ENCODE measurements at places on chromosomes 7 and 10.

DNA sequence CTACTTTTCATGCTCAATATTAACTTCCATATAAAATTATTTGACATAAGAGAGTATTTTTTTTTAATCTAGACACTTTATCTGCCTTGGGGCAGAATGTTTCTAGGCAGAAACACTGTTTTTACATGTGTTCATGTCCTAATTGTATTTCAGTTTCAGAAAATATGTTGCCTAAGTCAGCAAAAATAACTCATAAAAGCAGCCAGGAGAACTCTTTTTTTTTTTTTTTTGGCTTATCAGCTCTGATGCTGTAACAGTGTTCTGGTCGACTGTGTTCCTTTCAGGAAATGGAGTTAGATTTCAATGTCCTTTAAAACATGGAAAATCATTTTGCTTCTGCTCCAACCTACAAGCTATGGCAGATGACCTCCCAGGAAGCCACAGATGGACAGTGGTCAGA, 63.2 kb upstream of the OPALIN start:
- no peak for DNase-seq

DNA sequence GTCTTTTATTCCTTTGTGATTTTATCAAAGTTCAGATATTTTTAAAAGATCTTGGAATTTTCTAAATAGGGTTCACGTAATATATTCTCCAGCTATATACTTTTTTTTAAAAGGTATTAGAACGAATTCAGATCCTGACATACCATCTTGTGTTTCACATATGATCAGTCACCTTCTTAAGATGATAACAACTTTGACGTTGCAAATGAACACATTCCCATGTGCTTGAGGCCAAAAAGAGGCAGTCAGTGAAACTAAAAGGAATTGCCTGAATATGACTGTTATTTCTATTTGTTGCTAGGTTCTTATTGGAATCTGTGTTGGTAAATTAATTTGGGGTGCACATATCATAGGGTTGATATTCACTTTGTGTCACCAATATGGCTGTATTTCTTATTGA, 310.1 kb downstream of the MDFIC start:
- no peak for DNase-seq

- no peak for DNase-seq
Observed at GRCh38 chr7:88818552-88818951, 23.0 kb upstream of the TEX47 start.

DNA sequence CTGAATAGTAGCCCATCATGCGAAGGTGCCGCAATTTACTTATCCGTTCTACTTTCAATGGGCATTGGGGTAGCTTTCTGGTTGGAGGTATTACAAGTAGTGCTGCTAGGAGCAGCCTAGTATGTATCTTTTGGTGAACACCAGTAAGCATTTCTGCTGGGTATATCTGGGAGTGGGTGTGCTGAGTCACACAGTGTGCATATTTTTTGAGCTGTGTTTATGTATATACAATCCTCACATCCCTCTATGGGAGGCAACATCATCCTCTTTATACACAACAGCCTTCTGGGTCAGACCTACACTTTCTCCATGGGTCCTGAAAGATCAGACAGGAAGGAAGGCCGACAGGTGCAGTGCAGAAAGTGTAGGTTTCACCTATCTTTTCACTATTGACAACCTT, 36.3 kb downstream of the PYROXD2 start:
- no peak for DNase-seq

DNA sequence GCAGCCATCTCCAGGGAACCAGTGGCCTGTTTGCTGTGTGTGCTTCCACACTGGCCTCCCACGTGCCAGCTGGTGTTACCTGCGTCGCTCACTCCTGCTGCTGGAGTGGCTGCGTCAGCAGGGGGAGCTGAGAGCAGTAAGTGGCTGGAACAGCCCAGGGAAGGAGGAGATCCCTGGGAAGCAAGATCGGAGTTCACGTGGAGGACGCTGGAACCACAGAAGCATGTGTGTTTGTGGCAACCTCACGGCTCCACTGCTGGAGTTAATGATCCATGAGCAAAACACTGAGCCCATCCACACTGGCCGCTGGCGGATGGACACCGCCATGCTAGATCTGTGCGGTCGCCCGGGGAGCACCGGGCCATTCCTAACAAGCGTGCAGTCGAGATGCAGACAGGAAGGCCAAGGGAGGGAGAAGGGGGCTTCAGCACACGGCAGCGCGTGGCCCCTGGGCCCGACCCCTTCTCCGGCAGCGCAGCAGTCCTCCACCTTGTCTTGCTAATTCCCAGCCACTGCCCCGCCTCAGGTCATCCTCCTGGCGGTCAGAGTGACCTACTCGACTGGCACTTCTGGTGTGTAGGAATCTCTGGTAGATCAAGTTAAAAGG, 68.5 kb upstream of the EEPD1 start:
- DNase-seq, result no peak

DNA sequence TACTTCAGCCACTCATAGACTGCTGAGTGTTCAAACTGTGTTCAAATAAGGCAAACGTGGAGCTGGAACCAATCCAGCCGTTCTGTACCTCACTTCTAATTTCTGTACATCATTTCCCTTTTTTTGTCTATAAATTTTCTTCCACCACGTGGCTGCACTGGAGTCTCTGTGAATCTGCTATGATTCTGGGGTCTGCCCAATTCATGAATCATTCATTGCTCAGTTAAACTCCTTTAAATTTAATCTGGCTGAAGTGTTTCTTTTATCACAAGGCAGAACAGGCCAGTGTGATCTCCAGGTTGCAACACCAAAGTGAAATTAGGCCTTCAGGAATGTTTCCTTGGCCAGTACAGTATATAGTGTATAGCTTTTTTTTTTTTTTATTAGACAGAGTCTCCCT, 53.5 kb downstream of the DNAJC12 start:
- no peak for DNase-seq

DNA sequence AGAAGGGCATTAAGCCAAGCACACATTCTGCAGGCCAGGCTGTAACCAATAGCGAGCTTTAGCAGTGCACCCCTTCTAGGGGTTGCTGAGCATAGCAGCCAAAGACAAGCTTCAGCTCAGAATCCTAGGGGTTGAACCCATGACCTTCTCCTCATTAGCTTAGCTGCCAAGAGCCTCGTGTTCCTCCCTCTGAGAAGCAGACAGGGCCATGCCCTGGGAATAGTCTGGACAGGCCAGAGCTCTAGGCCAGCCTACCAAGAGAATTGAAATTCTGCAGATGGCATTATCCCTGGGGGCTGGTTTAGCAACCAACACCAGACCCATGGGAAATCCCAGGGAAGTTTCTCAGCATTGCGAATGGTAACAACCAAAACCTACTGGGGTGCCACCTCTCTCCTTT, 77.2 kb downstream of the PLXNA4 start:
- no peak for DNase-seq

GRCh38 chr10:118002581-118002980, 44.2 kb downstream of the RAB11FIP2 start:
- no peak for DNase-seq

DNA sequence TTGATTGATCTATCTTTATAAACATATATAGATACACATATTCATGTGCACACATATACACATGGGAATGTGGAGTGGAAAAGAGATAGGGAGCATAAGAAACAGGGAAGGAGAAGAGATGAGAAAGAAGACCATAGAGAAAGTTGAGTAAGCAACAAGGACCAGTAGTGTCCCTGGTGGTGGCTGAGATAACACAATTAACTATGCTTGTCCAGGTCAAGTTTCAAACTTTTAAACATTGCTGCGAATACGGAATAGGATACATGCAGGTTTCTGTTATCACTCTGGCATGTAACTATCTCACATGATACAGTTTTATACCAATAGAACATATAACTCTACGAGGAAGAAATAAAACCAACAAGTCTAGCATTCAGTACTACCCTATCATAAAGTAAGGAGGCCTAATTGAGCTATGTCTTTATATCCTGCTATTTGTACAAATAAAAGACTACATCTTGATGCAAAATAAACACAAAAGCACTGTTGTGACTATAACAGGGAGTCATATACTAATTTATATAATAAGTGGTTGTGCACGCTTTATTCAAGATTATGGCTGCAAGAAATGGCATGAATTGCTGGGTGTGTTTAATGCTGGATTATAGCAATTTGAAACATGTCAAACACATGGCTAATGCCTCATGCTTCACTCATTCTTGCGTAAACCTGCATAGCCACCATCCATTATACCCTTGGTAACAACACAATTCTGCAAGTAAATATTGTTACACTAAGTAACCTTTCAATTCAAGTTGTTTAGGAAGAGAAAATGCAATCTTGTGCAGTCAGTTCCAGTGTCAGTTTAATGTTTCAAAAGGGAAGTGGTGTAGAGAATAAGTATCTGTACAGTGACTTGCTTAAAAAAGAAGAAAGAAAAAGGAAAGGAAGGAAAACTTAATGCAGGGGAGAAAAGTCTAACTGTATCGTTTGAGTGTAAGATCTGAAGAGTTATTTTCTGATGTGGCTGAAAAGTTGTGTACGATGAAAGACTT, 8.2 kb downstream of the FOXP2 start:
- DNase-seq, result peak; percentile 52

- no peak for DNase-seq
Observed at GRCh38 chr7:134623193-134623592, 23.5 kb upstream of the BPGM start.

- DNase-seq, result no peak
Observed at GRCh38 chr7:2966466-2967078, 77.1 kb downstream of the CARD11 start.

- DNase-seq, result no peak
Observed at GRCh38 chr7:106812027-106812643, 52.9 kb upstream of the PIK3CG start.

- no peak for DNase-seq
Observed at GRCh38 chr10:62336404-62336803, 37.8 kb upstream of the ZNF365 start.

GRCh38 chr10:96719850-96720421, 378 bp downstream of the PIK3AP1 start:
- no peak for DNase-seq

- no peak for DNase-seq
Observed at GRCh38 chr10:82814635-82815034, 939.6 kb downstream of the NRG3 start.

GRCh38 chr7:11373546-11374142, 400.0 kb downstream of the PHF14 start:
- DNase-seq, result no peak

DNA sequence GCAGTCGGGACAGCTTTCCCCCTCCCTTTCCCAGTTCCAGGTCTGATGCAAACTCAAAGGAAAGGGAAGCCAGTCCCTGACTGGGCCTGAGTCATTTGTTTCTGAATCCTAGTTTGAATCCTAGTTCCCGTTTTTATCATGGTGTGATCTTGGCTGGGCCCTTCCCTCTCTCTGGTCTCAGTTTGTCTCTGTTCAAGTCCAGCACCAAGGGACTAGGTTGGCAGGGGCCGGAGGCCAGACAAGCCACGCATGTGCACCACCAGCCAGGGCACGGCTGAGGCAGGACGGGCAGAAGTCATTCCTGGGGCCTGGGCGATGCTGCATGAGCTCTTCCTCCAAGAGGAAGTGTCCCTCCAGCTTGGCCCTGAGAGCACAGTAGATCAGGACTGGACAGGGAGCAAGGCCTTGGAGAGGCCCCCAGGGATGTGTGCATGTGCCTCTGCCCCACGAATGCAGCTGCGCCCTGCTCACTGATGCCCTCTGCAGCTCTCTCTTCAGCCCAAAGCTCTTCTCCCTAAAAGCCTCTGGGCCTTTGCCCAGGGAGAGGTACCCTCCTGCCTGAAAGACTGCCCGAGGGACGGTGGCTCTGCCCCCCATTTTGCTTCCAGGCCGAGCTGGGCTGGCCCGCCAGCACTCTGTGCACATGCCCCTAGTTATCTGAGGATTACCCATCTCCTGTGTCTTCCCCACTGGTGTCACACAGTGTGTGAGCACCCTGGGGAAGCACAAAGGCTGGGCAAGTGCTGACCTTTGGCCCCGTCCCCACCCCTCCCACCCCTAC, 86.7 kb downstream of the ZMIZ1 start:
- no peak for DNase-seq

GRCh38 chr10:80136134-80136571, 3.6 kb downstream of the PLAC9 start:
- DNase-seq, result no peak

DNA sequence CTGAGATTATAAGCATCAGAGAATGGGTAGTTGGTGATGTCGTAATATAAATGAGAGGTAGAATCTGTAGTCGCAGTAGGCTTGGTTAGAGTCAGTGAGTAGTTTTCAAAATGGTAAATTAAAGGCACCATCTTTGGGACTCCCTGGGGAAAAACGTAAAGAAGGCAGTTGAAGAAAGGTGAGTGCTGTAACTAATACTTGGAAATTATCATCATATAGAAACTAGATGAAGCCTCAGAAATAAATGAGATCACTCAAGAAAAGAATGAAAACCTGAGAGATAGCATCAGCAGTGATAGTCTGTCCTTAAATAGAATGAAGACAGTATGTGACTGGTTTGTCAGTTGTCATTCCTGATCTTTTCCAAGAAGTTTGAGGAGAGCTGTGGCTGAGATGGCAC, 23.8 kb downstream of the PALS2 start:
- no peak for DNase-seq

DNA sequence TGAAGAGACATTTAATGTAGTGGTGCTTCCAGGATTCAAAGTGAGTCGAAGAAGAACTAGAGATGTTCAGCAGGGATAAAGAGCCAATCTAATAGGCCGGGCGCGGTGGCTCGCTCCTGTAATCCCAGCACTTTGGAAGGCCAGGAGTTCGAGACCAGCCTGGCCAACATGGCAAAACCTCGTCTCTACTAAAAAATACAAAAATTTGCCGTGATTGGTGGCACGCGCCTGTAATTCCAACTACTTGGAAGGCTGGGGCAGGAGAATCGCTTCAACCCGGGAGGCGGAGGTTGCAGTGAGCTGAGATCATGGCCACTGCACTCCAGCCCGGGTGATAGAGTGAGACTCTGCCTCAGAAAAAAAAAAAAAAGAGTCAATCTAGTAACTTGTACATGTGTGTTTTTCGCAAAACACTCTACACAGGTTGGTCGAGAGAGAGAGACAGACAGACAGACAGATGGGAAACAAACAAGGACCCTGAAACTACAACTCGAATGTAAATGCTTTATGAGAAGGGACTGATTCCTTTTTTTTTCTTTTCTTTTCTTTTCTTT, 775 bp downstream of the ABCB8 start:
- no peak for DNase-seq

GRCh38 chr10:117442944-117443685, 67.9 kb upstream of the PDZD8 start:
- peak; percentile 14 for DNase-seq

GRCh38 chr10:12980713-12981306, 20.7 kb downstream of the CCDC3 start:
- no peak for DNase-seq

DNA sequence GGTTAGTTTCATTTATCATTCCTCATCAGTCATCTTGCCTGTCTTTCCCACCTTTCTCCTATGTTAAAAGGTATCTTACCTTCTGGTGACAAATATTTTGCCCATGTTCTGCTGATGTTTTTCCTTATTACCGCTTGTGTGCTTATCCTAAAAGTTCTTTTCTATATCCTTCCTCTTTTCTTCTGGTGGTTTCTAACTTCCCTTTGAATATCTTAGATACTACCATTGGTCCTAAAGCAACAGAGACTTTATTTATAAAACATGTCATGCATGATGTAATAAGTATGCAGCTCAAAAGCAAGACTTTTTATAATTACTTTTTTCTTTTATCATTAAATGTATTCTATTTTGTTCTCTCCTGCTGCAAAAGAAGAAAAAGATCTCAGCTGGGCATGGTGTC, 24.8 kb downstream of the TBC1D12 start:
- DNase-seq, result no peak

Measured in NCI-H1436 treated with DMSO at 0.1 percent for 48 hours (cell line).